Stimulated activated CD8-positive, alpha-beta memory T cell treated with anti-CD3 and anti-CD28 coated beads, Interleukin-4, amount 100 ng/mL, for 24 hours (primary cell): ENCODE measurements at places on chromosomes 1 and 21.

GRCh38 chr1:102732927-102733326, 375.4 kb downstream of the COL11A1 start:
- no peak for DNase-seq

- no peak for DNase-seq
These were observed 1.3 kb downstream of the TRIM33 start for GRCh38 chr1:114509596-114510273.

DNA sequence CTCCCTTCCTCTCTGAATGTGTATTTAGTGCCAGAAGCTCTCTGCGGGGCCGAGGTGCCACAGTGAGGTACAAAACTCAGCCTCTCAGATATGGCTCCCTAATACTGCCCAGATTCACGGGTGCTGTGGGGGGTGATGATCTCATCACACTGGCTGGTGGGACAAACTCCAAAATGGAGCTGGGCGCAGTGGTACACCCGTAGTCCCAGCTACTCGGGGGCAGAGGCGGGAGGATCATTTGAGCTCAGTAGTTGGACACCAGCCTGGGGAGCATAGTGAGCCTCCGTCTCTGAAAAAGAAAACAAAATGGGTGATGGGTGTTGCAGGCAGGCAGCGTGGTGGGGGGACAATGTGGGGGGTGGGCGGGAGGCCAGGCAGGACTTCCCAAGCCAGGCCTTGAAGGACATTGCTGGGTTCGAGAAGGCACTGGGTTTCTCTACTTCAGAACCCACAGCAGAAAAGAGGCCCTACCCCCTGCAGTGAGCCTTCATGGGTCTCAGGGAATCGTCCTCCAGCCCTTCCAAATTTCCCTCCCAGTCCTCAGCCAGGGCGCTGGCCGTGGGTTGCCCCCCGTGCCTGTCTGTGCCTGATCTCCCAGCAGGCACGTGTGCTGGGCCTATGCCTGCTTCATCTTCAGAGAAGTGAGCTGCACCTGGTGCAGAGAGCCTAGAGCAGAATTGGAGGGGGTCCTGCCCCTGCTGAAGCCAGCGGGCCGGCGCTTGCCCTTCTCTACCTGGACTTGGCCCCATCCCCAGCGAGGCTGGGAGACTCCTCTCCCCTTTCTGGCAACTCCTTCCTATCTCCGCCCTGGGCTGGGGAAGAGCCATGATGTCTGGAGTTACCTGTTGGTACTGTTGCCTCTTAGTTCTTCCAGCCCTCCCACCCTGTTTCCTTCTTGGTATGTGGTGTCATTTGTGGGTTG, 14.0 kb downstream of the H6PD start:
- DNase-seq: no peak

DNA sequence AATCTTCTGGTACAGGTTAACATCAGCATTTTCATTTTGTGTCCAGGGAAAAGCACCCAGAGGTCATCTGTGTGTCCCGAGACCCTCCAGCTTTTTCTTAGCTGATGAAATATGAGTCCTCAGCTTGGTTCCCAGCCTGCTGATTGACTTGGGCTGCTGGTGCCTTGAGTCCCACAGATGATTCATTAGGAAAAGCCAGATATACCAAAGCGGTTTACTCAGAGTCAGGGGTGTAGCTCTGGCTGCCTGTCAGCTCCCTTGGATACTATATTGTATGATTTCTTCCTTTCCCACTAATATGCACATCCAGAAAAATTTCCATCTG, 43.7 kb upstream of the MAB21L3 start:
- no peak for DNase-seq

GRCh38 chr21:29208682-29209059, 78.2 kb downstream of the MAP3K7CL start:
- no peak for DNase-seq

- DNase-seq: no peak
These were observed 71.5 kb downstream of the SMYD3 start for GRCh38 chr1:246435421-246436041.

GRCh38 chr21:46456750-46457149, 1.9 kb upstream of the DIP2A start:
- DNase-seq: no peak

GRCh38 chr1:202810193-202810614, 550 bp upstream of the PCAT6 start:
- no peak for DNase-seq

GRCh38 chr1:152436593-152437496, 22.8 kb upstream of the CRNN start:
- DNase-seq: no peak

- no peak for DNase-seq
These were observed 55.5 kb downstream of the SLC66A1 start for GRCh38 chr1:19367584-19368041.

DNA sequence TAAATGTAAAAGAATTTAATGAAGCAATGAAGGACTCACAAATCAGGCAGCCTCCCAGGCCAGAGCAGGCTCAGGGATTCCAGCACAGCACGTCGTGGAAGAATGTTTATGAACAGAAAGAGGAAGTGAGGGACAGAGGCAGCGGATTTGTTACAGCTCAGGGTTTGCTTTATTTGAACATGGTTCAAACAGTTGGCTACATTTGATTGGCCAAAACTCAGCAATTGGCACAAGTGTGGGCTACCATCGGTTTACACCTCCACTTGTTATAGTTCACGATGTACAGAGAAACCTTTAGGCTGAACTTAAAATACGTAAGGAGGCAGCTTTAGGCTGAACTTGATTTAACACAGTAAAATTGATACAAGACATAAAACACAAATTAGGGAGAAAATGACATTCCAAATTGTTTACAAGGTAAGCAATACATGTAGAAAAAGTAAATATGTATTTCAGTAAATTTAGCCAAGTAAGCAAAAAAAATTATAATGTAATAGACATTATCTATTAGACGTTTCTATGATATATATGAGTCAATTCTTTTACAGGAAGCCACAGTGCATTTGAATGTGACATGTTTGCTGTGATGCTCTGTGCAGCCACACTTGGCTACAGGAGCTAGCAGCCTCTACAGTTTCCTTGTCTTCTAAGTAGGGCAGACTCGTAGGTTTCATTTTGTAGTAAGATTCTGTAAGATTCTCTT, 126.5 kb downstream of the ADSS2 start:
- no peak for DNase-seq

DNA sequence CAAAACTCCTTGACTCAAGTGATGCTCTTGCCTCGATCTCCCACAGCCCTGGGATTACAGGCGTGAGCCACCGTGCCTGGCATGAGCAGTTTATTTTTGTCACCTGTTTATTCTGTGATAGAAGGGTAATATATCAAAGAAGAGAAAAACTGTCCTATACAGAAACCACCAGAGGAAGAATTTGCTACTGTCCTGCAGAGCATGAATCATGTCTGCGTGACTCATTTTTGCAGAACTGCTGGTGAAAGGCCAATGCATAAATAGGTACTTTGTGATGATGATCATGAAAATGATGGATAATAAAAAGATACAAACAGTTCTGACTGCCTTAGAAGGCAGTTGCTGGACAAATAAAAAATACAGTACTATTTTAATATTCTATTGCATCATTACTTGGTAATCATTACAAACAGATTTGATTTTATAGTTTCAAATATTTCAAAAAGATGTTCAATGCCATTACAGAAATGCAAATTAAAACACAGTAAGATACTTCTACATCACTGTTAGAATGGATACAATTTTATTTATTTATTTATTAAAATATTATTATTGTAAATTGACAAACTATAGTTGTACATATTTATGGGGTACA, 26.5 kb downstream of the RIPPLY3 start:
- no peak for DNase-seq

DNA sequence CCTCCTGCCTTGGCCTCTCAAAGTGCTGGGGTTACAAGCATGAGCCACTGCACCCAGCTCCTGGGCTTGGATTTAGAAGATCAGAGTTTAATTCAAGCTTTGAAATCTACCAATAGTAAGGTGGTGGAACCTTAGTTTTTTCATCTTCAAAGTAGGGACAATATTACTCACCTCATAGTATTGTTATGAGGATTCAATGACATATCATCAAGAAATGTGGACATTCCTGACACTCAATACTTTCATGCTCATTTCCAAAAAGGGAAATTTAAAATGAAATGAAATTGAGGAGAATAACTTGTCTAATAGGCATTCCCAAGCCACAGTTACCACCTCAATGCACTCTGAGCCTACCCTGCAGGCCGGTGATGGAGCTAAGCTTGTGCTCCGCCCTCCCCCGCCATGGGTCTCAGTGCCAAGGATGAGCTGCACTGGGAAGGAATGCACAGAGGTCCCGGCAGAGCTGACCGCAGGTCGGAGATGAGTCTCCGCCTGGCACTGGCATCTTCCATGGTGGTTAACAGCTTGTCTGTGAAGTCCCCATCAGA, 56.5 kb upstream of the BCAR3 start:
- no peak for DNase-seq

DNA sequence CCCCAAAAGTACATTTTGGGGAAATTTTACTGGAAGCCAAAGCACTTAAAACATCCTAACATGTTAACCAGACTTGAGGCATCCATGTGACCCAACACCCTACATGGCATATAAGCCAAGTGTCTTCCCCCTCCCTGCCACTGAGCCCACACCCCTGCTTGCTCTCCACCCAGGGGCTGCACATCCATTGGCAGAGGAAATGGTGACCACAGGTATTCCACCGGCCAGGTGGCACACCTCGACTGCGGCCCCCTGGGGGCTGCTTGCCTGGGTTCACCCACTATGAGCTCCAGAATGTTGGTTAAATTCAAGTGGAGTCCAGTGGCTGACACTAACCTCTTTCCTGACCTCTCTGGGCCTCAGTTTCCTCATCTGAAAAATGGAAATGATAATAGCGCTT, 64.4 kb upstream of the FAM20B start:
- no peak for DNase-seq

DNA sequence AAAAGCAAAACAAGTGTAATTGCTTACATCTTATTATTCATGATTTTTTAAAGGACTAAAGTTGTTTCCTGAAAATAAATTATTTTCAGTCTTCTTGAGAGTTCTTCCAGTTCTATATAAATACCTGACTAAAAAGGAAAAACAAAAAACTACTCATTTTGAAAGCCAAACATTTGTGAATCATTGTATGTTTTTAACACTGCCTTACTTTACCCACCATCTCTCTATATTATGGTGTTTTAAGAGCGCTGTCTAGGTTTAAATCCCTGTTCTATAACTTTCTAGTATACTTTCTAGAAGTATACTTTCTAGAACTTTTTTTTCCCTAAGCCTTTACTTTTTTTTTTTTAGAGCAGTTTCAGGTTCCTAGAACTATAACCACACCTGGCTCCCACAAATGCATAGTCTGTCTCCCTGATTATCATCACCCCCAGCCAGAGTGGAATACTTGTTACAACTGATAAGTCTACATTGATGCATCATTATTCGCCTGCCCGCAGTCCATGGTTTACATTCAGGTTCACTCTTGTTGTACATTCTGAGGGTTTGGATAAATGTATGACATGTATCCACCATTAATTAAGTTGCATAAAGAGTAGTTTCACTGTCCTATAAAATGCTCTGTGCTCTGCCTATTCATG, 9.8 kb downstream of the RSBN1 start:
- DNase-seq: no peak

GRCh38 chr1:167881786-167882185, 32.1 kb downstream of the ADCY10 start:
- DNase-seq: no peak

GRCh38 chr21:25371841-25372425, 235.3 kb downstream of the MRPL39 start:
- DNase-seq: no peak

DNA sequence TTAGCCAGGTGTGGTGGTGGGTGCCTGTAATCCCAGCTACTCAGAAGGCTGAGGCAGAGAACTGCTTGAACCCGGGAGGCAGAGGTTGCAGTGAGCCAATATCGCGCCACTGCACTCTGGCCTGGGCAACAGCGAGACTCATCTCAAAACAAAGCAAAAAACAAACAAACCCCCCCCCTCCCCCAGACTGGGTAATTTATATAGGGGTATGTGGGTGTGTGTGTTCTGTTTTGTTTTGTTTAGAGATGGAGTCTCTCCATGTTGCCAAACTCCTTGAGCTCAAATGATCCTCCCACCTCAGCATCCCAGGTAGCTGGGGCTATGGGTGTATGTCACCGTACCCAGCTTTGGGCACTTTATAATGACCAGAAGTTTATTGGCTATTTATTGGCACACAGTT, 73.6 kb downstream of the SLC27A3 start:
- no peak for DNase-seq

- no peak for DNase-seq
These were observed 43.5 kb upstream of the SARS1 start for GRCh38 chr1:109170035-109170764.

DNA sequence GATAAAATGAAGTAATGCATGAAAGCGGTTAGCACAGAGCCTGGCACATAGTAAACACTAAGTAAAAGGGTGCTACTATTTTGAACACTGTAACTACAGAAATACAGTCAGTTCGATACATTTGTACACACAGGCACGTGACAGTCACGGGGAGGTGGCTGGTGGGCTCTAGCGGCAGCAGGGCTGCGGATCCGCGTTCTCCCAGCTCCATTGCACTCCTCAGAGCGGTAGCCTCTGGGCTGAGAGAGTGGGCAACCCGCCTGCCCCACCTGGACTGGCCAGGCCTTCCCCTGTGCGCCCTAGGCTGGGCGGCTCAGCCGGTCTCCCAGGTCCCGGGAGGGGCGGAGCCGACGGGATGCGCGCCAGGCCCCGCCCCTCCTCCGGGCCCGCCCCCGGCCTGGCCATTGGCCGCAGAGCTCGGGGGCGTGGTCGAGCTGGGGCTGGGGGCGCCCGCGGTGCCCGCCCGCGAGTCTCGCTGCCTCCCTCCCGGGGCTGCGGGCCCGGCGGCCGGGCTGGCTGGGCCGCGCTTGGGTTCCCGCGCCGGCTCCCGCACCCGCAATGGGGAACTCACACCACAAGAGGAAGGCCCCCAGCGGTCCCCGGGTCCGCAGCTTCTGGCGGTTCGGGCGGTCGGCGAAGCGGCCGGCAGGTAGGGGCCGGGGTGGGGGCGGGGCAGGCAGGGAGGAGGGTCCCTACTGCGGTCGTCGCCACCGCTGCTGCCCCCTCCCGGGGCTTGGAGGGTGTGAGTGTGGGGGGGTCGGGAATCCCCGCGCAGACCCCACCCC, 51.2 kb upstream of the SYNC start:
- peak; percentile 41 for DNase-seq

- DNase-seq: no peak
These were observed 223.6 kb upstream of the POU3F1 start for GRCh38 chr1:38269923-38270848.
